ENCODE measurements at places on chromosomes 12 and 14. TPM values are rescaled to one million over a fixed set of nuclear protein-coding genes. Genes with fewer than 3 reads are reported as not detected.

Gene C12orf54
- not detected for total RNA-seq

Gene SLC25A21
- not detected for total RNA-seq

Gene CD4
- 22.3 TPM for total RNA-seq

Gene PZP
- not detected for total RNA-seq

Gene ATG2B
- total RNA-seq = 47.4 TPM

Gene FOXM1
- not detected for total RNA-seq

Gene KRT6A
- total RNA-seq = 0.68 TPM

Gene ARHGEF40
- 51.0 TPM for total RNA-seq

Gene RHEBL1
- total RNA-seq = not detected

Gene CEP290
- 21.4 TPM for total RNA-seq

Gene GRIP1
- 0.28 TPM for total RNA-seq

Gene NGB
- not detected for total RNA-seq

Gene KCNK10
- total RNA-seq = not detected

Gene NOS1
- total RNA-seq = 0.14 TPM

Gene SYCP3
- total RNA-seq = not detected
